CD8-positive, alpha-beta memory T cell (primary cell): ENCODE measurements at places on chromosomes 4 and X.

GRCh38 chrX:68710870-68711576 is 63.6 kb downstream of the STARD8 start:
- no peak overlapping the region for H3K4me3 ChIP-seq
- no peaks in the 10 kb centered on the region for H3K36me3 ChIP-seq
- H3K27me3 ChIP-seq: no peaks in the 10 kb centered on the region
- no peaks in the 10 kb centered on the region for H3K4me1 ChIP-seq
- no peak for DNase-seq

GRCh38 chr4:107800706-107801105 is 24.0 kb upstream of the SGMS2 start:
- no peaks in the 10 kb centered on the region for H3K36me3 ChIP-seq
- H3K27me3 ChIP-seq: no peaks in the 10 kb centered on the region
- H3K4me3 ChIP-seq: no peak overlapping the region

GRCh38 chrX:103830848-103831247 is 1.2 kb downstream of the RAB9B start:
- H3K27ac ChIP-seq: no peak overlapping the region
- H3K27me3 ChIP-seq: no peaks in the 10 kb centered on the region
- H3K4me3 ChIP-seq: no peak overlapping the region
- no peaks in the 10 kb centered on the region for H3K36me3 ChIP-seq
- DNase-seq: no peak

DNA sequence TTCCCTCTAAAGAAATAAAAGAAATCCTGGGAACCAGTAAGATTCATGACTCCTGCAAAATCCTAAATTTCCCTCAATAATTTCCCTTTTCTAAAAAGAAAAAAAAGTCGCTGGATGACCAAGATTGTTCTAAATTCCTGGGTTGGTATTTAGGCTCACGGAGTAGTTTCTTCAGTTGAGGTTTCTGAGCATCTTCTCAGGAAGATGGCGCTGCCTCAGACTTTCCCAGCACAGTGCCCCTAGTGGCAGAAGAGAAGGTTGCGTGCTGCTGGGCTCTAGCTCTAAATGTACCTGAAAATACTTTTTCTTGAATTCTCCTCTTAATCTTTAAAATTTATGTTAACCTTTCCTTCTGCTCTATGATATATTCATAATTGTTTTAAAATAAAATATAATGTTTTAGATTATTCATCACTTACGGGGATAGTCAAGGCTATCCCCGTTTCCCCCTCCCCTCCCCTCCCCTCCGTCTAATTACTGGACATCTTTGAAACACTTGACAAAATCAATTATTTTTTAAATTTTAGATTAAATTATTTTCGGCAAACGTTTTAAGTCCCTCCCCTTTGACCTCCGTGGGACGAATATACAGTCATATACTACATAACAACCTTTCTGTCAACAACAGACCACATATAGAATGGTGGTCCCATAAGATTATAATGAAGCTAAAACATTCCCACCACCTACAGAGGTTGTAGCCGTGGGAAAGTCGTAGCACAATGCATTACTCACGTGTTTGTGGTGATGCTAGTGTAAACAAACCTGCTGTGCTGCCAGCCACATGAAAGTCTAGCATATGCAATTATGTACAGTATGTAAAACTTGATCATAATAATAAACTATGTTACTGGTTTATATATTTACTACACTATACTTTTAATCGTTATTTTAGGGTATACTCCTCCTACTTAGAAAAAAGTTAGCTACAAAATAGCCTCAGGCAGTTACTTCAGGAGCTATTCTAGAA is 41.0 kb upstream of the GATB start:
- no peak overlapping the region for H3K4me3 ChIP-seq
- peak; percentile 67 for DNase-seq
- no peaks in the 10 kb centered on the region for H3K36me3 ChIP-seq
- no peak overlapping the region for H3K27ac ChIP-seq
- no peaks in the 10 kb centered on the region for H3K27me3 ChIP-seq

DNA sequence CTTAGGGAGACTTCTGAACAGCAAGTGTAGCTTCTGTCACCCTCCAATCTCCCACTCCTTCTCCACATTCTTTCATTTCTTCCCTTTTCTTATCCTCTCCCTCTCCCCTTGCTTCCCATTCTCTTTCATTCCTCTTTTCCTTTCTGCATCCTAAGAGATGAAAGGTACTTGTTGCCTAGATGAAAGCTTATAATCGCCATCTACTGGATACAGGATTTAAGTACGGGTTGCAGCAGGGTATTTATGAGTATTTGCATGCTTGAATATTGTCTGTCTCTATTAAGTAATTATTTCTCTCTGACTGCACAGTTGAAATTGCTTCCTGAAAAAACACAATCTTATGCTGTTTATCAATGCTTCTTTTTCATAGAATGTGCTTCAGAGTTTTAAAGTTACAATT is 174.0 kb upstream of the TENT5D start:
- no peak overlapping the region for H3K27ac ChIP-seq
- DNase-seq: no peak
- H3K36me3 ChIP-seq: no peaks in the 10 kb centered on the region
- H3K4me1 ChIP-seq: no peaks in the 10 kb centered on the region
- H3K27me3 ChIP-seq: no peaks in the 10 kb centered on the region

- DNase-seq: no peak
- H3K4me1 ChIP-seq: no peaks in the 10 kb centered on the region
- no peaks in the 10 kb centered on the region for H3K36me3 ChIP-seq
- H3K27me3 ChIP-seq: no peaks in the 10 kb centered on the region
- no peak overlapping the region for H3K27ac ChIP-seq
- H3K4me3 ChIP-seq: no peak overlapping the region
These were observed 29.1 kb downstream of the PPP2R2C start for GRCh38 chr4:6443035-6444023.

DNA sequence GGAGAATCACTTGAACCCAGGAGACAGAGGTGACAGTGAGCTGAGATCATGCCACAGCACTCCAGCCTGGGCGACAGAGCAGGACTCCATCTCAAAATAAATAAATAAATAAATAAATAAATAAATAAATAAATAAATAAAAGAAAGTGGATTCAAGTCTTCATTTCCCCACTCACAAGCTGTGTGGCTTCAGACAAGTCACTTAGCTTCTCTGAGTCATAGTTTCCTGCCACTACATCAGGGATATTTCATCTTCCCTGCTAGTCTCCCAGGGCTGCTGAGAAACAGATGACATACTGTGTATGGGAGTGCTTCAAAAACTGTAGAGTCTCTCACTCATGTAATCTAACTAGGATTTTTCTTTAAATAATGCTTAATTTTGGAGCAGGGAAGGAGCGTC is 37.2 kb downstream of the TBC1D9 start:
- no peak for DNase-seq
- no peaks in the 10 kb centered on the region for H3K36me3 ChIP-seq
- H3K4me3 ChIP-seq: no peak overlapping the region
- no peak overlapping the region for H3K27ac ChIP-seq

DNA sequence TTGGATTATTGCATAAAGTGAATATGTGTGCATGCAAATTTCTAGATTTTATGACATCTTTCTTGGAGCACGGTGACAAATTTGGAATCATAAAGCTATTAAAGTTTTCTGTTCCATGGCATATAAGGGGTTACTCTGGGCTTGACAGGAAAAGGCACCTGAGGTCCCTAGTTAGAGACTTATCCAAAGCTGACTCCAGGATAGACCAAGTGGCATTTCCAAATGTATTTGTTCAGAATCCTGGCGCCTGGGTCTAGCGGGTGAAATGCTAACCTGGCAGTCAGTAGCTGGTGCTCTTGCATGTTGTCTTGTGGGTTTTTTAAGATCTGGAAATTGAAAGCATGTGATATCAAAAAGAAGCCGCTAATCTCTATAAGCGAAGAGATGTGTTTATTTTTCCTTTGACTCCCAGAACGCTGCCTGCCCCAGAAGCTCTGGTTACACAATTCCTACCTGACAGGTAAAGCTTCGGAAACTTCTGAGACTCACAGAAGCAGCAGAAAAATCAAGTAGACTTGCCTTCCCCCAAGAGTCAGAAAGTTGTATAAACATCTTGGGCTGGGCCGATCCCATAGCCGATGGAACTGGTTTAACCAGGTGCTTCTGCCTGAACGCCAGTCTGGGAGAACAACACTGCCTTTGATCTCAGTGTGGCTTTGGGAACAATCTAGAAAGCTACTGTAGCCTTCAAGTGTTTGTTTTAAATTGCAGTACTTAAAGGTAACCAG is 12.9 kb upstream of the ZCCHC4 start:
- DNase-seq: no peak
- H3K36me3 ChIP-seq: no peaks in the 10 kb centered on the region
- H3K27ac ChIP-seq: no peak overlapping the region

GRCh38 chrX:72128881-72129280 is 2.8 kb downstream of the RTL5 start:
- H3K36me3 ChIP-seq: no peaks in the 10 kb centered on the region
- H3K27ac ChIP-seq: no peak overlapping the region
- H3K4me3 ChIP-seq: no peak overlapping the region
- no peaks in the 10 kb centered on the region for H3K27me3 ChIP-seq
- peaks cover 14% of the 10 kb centered on the region for H3K4me1 ChIP-seq
- DNase-seq: peak; percentile 2

DNA sequence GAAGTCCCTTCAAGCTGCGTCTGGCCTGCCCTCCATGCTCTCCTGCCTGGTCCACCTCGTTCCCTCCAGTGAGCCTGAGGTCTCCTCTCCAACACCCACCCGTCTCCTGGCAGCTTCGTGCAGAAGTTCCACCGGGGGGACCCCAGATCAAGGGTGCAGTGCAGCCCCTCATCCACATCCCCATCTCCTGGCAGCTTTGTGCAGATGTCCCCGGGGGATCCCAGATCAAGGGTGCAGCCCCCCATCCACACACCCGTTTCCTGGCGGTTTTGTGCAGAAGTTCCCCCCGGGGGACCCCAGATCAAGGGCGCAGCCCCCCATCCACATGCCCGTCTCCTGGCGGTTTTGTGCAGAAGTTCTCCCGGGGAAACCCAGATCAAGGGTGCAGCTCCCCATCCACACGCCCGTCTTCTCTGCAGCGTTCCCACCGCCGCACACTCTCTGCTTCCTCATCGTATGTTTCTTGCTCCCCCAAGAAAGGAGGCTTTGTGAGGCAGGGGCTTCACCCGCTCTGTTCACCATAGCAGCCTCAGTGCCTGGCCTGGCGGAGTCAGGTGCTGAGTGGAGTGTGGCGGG is 35.7 kb downstream of the PIGG start:
- H3K27me3 ChIP-seq: no peaks in the 10 kb centered on the region
- H3K4me3 ChIP-seq: no peak overlapping the region
- DNase-seq: no peak
- peaks cover 4% of the 10 kb centered on the region for H3K36me3 ChIP-seq
- H3K4me1 ChIP-seq: no peaks in the 10 kb centered on the region

DNA sequence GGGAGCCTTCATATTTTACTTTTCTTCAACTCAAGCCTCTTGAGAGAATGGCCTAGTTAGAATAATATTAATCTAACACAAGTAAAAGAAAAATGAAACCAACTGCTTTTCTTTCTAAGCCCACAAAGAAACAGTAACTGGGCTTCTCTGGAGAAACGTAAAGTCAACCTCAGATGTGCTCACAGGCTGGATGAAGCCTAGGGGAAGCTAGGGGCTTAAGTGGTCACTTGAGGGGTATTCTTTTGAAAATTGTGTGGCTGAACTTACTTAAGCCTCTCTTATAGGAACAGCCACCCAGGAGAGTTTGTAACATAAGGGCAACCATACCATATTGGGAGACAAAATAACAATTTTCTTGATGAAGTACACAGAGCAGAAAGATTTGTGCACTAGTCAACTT is 279.0 kb downstream of the SPRY1 start:
- no peak overlapping the region for H3K4me3 ChIP-seq
- no peak for DNase-seq
- no peaks in the 10 kb centered on the region for H3K4me1 ChIP-seq
- no peaks in the 10 kb centered on the region for H3K27me3 ChIP-seq

- H3K27ac ChIP-seq: no peak overlapping the region
- no peak overlapping the region for H3K4me3 ChIP-seq
- no peaks in the 10 kb centered on the region for H3K36me3 ChIP-seq
- DNase-seq: no peak
- no peaks in the 10 kb centered on the region for H3K4me1 ChIP-seq
- no peaks in the 10 kb centered on the region for H3K27me3 ChIP-seq
These were observed 48.6 kb upstream of the SHISA3 start for GRCh38 chr4:42348692-42349091.

DNA sequence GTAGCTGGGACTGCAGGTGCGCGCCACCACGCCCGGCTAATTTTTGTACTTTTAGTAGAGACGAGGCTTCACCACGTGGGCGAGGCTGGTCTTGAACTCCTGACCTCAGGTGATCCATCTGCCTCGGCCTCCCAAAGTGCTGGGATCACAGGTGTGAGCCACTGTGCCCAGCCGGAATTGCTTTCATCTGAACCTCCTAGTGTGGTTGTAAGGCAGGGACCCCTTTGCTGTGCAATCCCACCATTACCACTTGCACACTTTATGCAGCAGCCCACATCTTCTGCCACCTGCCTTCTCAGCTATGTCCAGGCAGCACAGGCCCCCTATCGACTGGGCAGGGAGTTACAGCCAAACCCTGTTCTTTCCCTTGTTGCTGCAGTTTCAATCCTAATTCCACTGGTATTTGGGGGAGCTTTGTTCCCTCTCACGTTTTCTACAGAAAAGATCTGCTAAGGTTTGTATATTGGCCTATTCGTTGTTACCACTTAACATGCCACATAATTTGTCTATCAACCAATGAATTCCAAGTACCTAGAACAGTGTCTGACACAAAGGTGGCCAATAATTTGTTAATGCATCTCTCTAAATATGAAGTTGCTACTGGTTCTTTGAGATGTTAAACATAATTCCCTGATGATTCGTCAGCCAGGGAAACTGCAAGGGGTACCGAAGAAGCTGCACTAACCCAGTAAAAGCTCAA is 6.5 kb downstream of the RPL39 start:
- peaks cover 17% of the 10 kb centered on the region for H3K4me1 ChIP-seq
- H3K36me3 ChIP-seq: peaks cover 13% of the 10 kb centered on the region
- H3K27me3 ChIP-seq: no peaks in the 10 kb centered on the region
- H3K27ac ChIP-seq: no peak overlapping the region

GRCh38 chrX:56782352-56782751 is 53.3 kb downstream of the NBDY start:
- no peak overlapping the region for H3K27ac ChIP-seq
- no peaks in the 10 kb centered on the region for H3K27me3 ChIP-seq
- DNase-seq: no peak
- peaks cover 13% of the 10 kb centered on the region for H3K4me1 ChIP-seq

- H3K36me3 ChIP-seq: no peaks in the 10 kb centered on the region
- no peak overlapping the region for H3K27ac ChIP-seq
- no peaks in the 10 kb centered on the region for H3K27me3 ChIP-seq
- no peaks in the 10 kb centered on the region for H3K4me1 ChIP-seq
- no peak overlapping the region for H3K4me3 ChIP-seq
These were observed 114.0 kb upstream of the LNX1 start for GRCh38 chr4:53705151-53705764.

GRCh38 chr4:13484749-13485221 is 645 bp upstream of the RAB28 start:
- no peak for DNase-seq
- H3K27me3 ChIP-seq: peaks cover 3% of the 10 kb centered on the region
- peaks cover 20% of the 10 kb centered on the region for H3K4me1 ChIP-seq

- H3K4me3 ChIP-seq: peak overlapping the region; percentile 36
- no peaks in the 10 kb centered on the region for H3K36me3 ChIP-seq
- no peaks in the 10 kb centered on the region for H3K27me3 ChIP-seq
- H3K4me1 ChIP-seq: peaks cover 44% of the 10 kb centered on the region
These were observed 323.6 kb downstream of the BCOR start for GRCh38 chrX:39773923-39774773.
